T-cell (primary cell): ENCODE measurements at places on chromosomes 2 and 18. TPM values are rescaled to one million over a fixed set of nuclear protein-coding genes. Genes with fewer than 3 reads are reported as not detected.

DNA sequence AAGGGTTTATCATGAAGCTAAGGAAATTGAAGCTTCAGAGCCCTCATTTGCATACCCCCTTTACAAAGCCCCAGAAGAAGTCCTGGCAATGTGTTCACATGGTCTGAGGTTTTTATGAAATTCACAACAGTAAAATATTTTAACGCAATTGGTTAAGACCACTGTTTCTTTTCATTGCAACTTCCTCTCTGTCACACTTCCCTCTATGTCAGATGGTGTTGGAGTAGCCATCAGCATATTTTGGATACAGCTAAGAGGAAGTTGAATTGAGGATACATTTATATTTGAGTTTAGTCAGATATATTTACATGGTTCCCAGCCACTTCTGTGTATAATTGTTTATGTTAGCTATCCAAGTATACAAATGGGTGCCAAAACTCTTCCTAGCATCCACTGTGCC, 170.0 kb downstream of the TXNL1 start:
- no peaks in the 10 kb centered on the region for H3K36me3 ChIP-seq
- no peak for DNase-seq
- H3K4me3 ChIP-seq, result no peak overlapping the region
- no peaks in the 10 kb centered on the region for H3K27me3 ChIP-seq
- H3K27ac ChIP-seq, result no peak overlapping the region
- no peaks in the 10 kb centered on the region for H3K4me1 ChIP-seq

DNA sequence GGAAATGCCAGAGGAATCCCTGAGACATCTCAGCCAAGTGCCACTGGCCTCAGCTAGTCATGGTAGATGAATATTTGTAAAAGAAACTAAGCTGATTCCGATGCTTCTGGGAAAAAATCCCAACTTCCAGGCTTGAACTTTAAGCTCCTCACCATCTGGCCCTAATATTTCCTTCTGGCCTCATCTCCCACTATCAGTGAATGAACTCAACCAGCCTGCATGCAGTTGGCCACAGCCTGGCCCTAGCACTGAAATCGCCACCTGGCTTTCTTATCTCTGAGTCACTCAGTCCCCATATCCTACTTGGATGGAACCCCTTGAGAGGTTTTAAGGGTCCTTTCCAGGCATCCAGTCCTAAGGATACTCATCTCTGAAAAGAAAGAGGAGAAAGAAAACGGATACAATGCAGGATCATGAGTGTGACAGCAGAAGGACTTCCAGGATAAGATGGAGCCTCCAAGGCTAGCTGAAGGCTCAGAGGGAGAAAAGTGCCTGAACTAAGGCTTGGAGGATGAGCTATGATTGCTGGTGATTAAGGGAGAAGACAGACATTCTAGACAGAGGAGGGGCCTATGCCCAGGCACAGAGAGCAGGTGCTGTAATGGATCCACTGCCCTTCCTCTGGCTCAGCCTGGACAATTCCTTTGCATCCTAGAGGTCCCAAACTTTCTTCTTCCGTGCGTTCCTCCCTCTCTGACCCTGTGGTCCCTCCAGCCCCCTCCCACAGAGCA, 141.5 kb upstream of the MYCN start:
- H3K36me3 ChIP-seq, result no peaks in the 10 kb centered on the region
- no peaks in the 10 kb centered on the region for H3K4me1 ChIP-seq
- peaks cover 16% of the 10 kb centered on the region for H3K27me3 ChIP-seq
- no peak overlapping the region for H3K27ac ChIP-seq

GRCh38 chr18:7859122-7859521, 292.0 kb downstream of the PTPRM start:
- no peaks in the 10 kb centered on the region for H3K36me3 ChIP-seq
- H3K4me1 ChIP-seq, result no peaks in the 10 kb centered on the region
- no peak overlapping the region for H3K4me3 ChIP-seq

- no peaks in the 10 kb centered on the region for H3K27me3 ChIP-seq
- H3K4me1 ChIP-seq, result peaks cover 10% of the 10 kb centered on the region
- H3K36me3 ChIP-seq, result no peaks in the 10 kb centered on the region
- no peak overlapping the region for H3K4me3 ChIP-seq
- H3K27ac ChIP-seq, result no peak overlapping the region
These were observed 139.3 kb downstream of the KLHL29 start for GRCh38 chr2:23524261-23524706.

DNA sequence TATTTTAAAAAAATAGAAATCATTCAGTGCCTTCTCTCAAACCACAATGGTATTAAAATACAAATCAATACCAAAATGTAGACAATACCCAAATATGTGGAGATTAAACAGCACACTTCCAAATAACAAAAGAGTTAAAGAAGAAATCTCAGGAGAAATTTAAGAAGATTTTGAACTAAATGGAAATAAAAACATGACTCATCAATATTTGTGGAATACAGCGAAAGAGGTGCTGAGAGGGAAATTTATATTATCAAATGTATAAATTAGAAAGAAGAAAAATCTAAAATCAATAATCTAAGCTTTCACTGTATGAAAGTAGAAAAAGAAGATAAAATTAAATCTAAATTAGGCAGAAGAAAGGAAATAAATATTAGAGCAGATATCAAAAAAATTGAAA, 233.1 kb downstream of the RPIA start:
- H3K27ac ChIP-seq, result no peak overlapping the region
- no peaks in the 10 kb centered on the region for H3K4me1 ChIP-seq
- no peak for DNase-seq
- no peaks in the 10 kb centered on the region for H3K36me3 ChIP-seq
- no peaks in the 10 kb centered on the region for H3K27me3 ChIP-seq

The PAX8 gene
- total RNA-seq, result 1.2 TPM

GRCh38 chr2:527581-527980, 149.6 kb downstream of the TMEM18 start:
- no peak for DNase-seq
- H3K4me1 ChIP-seq, result no peaks in the 10 kb centered on the region
- H3K27ac ChIP-seq, result no peak overlapping the region
- peaks cover 27% of the 10 kb centered on the region for H3K27me3 ChIP-seq
- no peak overlapping the region for H3K4me3 ChIP-seq
